ENCODE measurements at places on chromosomes 11 and 22.

DNA sequence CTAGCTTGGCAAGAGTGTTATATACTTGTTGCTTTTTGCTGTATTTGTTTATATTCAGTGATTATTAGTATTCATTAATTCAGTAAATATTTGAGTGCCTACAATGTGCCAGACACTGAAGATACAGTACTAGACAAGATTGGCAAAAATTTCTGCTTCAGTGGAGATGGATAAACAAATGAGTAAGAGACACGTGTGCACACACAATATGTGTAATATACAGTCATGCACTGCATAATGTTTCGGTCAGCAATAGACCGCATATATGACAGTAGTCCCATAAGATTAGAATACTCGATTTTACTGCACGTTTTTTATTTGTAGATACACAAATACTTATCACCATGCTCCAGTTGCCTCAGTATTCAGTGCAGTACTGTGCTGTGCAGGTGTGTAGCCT is 104.9 kb upstream of the GAL start:
- no peak for DNase-seq

DNA sequence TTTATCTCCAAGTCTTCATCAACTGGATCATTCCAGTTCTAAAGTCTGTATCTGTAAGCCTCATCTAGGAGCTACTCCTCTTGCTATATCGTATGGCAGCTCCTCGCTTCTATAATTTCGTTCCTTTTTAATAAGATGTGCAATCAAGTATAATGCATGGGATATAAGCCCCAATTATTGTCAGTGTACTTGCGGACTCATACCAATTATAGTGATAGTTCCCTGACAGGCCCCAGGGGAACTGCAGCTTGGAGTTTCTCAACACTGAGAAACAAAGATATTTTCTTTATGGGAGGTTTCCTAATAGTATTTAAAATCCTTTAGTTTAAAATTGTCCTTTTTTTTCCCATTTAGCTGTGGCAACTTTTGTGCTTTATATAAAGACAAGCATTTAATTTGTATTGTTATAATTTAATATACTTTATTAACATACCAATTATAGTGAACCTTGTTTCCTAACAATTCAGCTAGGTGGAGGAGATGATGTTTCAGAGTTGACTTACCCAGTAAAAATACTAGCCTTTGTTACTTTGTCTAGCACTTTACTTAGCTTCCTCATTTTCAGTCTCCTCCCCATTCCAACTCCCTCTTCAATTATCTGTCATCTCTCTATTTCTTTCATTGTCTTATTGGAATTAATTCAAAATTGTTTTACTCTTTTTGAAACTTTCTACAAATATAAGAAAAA is 25.3 kb upstream of the DDX17 start:
- DNase-seq, result no peak

DNA sequence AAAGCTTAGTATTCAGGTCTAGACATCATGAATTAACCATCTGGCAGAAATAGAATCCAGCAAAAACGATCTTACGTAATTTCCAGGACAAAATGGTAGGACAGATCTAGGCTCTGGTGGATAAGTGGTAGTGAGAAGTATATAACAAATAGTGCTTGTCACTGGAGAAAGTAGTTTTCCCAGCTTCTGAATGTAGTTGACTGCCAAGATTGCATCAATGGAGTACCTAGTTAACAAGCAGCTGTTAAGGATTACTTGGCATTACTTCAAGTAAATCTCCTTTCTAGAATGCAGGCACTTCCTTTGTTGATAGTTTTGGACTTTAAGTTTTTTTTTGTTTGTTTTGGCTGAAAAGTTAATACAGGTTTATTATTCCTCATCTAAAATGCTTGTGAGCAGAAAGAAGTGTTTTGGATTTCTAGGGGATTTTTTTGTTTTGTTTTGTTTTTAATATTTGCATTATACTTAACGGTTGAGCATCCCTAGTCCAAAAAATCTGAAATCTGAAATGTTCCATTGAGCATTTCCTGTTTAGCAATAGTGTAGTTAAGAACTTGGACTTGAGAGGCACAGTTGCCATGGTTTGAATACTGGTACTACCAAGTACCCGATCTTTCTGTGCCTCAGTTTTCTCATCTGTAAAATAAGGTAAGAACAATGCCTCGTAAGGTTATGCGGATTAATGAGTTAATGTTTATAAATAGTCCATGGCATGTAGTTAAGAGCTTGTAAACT is 20.3 kb downstream of the FAM118B start:
- DNase-seq, result no peak

DNA sequence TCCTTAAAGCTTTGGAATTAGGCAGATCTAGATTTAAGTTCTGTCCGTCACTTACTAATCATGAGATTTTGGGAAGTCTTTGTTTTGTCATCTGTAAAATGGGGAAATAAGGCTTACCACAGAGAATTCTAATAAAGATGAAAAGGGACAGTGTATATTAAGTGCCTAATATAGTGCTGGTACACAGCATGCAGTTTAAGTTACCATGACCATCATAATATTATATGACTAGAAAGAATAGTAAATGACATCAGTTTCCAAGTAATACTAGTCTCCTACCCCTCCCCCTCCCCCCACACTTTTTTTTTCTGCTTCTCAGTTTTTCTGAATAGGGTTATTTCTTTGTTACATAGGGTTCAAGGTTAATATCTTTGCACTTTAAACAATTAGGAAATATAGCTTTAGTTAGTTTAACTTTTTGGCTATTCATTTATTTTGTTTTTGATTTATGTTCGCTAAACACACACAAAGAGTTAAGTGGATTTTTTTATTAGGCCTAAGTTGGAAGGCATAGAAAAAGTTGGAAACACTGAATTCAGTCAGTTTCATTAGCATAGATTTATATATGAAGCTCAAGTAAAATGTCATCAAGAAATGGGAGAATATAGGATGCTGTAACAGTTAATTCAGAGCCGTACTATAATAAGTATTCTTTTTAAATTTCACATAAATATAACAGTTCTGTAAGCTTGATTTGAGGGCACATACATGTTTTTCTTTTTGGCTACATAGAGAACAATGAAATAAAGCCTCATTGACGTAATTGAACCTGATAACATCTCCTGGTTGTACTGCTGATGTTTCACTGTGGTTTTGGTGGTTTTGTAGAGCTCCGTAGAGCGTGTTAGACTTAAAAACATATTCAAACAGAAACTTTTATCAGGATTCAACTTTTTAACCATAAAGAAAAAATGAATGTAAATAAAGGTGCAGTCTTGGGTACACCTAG is 121.2 kb downstream of the PDE3B start:
- no peak for DNase-seq

- no peak for DNase-seq
Observed at GRCh38 chr22:48829908-48830307, 997.8 kb downstream of the BRD1 start.

GRCh38 chr11:90500922-90501568 is 278.2 kb upstream of the CHORDC1 start:
- DNase-seq, result no peak

GRCh38 chr11:110486156-110486555 is 56.4 kb downstream of the FDX1 start:
- no peak for DNase-seq

DNA sequence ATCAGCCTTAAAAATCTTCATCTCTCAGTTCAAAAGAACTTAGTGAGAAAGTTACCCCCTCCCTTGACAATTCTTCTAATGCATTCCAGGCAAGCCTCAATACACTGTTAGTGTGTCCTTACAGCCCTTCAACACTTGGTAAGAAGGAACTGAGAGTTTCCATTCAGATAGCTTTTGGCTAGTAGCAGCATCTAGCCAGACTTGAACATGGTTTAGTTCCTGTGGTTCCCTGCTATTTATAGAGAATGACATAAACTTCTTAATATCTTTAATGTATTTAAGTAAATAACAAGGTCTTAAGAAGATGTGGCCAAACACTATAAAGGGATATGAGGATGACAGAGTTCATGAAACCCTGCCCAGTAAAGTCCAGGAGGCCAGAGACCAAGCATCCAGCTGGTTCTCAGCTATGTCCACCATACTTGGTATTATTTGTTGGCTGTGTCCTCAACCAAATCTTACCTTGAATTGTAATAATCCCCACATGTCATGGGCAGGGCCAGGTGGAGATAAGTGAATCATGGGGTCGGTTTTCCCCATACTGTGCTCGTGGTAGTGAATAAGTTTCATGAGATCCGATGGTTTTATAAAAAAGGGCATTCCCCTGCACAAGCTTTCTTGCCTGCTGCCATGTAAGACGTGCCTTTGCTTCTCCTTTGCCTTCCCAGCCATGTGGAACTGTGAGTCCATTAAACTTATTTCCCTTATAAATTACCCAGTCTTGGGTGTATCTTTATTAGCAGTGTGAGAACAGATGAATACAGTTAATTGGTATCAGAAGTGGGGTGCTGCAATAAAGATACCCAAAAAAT is 132.4 kb downstream of the LARGE1 start:
- DNase-seq, result no peak

- no peak for DNase-seq
Observed at GRCh38 chr11:43021466-43021865, 290.3 kb upstream of the API5 start.

Data from CD14-positive monocyte (primary cell).